ENCODE measurements at places on chromosomes 11 and 22.

GRCh38 chr22:17269607-17270261, 50.5 kb upstream of the ADA2 start:
- DNase-seq = no peak

DNA sequence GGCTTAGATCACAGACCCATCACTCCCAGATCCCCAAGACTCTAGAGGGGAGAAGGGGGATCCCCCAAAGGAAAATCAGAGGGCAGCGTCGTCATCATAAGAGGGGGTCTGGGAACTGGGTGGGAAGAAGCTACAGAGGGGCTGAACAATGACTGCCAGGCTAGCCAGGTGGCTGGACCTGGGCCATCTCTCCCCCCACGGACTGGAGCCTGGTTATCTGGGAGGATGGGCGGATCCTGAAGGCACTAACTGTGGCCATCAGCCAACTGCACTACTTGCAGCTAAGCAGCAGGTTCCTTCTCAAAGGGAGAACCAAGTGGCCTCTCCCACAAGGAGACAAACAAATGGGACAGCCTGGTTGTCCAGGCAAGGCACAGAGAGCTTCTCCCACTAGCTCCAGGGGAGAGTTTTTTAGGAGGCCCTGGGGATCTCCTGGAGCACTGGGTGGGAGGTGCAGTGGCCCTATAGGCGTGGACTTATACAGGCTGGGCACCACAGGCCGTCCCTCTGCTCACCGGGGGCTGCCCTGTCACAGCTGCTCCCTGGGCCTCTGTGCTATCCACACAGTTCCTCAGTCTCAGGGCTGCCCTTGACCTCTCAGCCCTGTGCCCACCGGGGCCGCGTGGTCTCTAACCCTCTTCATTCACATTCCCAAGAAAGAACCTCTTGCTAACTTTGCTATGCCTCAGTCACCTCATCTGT, 15.4 kb downstream of the P2RY6 start:
- DNase-seq = no peak

- peak; percentile 97 for DNase-seq
Measured at GRCh38 chr11:57311109-57311936, 13.4 kb downstream of the TNKS1BP1 start.

DNA sequence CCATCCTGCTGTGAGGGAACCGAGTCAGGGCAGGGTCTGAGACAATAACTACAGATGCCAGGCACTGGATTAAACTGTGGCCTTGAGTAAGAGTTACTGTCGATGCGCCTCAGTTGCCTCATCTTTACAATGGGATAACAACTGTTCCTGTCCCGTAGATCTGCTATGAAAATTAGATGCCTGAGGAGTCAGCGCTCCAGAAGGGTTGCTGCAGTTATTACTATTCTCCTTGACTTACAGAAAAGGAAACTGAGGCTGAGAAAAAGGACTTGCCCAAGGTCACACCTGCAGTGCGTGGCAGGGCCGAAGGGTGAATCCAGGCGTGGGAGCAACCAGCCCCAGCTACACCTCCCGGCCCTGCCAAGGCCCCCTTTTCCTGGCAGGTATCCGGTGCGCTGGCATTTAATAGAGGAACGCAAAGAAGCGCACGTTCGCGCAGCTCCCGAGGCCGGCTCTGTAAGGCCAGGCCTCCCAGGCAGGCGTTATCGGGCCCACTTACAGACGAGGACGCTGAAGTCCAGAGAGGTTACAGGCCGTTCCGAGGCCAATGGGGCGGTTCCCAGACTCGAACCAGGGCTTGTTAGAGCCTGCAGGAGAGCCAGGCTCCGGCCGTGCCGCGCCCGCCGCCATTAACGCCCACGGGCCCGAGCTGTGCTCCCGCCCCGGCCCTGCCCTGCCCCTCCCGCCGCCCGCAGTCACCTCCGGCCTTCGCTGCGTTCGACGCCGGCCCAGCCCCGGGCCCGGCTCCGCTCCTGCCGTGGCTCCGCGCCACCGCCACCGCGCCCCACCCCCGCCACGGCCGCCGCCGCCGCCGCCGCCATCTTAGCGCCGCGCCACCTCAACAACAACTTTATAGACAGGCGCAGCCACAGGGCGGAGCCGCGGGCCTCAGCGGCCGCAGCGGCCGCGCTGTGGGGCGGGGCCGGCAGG, at the start of gene C11orf68:
TSS of gene C11orf68 (minus strand) at position 852 of the 930 bp plus-strand sequence. CDS start at position 821, 31 bp downstream.
- DNase-seq = peak; percentile 63

DNA sequence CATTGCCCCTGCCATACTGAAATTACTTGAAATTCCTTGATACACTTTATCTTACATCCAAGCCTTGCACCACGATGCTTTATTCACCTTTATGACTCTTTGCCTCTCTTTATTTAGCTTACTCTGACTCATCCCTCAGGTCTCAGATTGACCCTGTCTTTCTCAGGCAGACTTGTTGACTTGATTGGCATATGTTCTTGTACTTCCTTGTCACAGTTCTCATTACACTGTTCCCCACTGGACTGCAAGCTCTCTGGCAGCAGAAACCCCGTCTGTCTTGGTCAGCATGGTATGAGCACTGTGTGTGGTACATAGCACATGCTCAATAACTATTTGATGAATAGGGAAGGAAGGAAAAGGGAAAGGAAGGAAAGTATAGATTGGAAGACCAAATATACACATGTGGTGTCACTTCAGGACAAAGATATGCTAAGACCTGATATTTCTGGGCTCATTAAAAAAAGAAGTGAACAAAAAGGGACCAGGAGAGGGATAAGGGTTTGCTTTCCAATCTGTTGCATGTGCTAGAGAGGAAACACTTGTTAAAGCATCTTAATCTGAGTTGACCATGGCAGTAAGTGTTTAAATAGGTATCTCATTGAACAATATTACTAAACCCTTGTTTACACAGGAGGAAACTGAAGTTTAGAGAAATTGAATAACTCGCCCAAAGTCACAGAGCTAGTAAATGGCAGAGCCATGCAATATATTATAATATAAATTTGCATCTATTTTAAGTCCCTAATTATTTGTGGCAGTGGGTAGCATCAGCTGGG, 7.2 kb downstream of the LYVE1 start:
- no peak for DNase-seq

DNA sequence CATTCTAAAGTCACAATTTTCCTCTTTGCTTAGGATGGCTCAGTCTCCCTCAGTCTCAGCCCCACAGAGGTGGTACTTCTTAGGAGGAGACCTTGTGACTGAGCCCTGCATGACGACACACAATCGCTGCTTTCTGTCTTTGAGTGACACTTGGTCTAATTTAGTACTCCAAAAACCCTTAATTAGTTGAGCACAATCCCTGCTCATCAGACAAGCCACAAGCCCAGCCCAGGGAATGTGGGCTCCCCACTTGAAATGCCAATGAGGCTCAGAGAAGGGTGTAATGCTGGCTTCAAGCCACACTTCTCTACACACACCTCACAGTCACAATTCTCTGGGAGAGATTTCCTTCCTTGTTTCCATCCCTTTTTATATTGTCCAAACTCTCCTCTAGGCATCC, 101.8 kb downstream of the FEZ1 start:
- no peak for DNase-seq

DNA sequence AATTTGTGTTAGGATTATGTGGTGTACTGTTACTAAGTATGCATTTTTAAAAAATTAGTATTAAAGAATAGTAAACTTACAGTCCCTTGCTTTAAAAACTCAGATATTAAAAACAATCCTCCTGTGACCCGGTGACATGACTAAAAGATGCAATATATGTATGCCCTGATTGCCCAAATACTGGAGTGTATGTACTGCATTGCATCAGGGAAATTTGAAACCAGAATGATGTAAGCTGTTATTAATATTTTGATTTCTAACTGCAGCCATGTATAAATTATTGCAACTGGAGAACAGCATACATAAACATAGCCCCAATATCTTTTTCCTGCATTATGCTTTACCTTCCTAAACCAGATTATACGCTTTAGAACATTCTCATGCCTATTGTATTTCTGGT, 3.7 kb upstream of the HSPA8 start:
- no peak for DNase-seq

GRCh38 chr11:78253797-78254196, 65.1 kb downstream of the USP35 start:
- no peak for DNase-seq

DNA sequence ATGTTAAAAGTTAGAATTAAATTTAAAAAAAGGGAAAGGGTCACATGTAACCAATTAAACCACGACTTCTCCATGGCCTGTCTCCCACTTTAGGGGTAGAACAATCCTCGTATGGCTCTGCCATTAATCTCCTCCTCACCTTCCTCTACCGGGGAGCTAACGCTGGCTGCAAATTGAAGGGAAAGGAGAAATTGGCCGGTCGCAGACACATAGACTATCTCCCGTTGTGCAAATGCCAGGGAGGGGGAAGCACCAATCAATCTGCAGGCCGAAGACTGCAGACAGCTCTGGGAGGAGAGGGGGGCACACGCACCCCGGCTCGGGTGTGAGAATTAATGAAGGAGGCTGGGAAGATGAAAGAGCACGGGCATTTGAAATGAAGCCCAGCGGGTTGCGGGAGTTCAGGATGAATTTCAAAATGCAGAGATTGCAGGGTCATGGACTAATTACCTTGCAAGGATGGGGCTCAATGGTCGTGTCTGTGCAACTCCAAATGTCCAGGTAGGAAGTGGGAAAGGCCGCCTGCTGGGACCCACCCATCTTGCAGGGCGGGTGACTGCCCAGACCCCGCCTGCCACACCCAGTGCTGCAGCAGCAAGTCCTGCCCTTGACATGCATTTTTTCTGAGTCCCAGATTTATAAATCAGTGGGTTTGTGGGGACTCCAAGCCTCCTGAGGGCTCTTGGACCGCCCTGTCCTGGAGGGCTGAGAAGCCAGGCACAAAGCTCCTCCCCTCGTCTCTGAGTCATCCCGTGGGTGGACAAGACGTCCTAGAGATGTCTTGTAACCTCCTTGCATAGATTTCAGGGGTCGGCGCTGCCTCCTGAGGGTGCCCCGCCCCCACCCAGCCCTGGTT, 534.2 kb downstream of the TBC1D22A start:
- DNase-seq = peak; percentile 9

DNA sequence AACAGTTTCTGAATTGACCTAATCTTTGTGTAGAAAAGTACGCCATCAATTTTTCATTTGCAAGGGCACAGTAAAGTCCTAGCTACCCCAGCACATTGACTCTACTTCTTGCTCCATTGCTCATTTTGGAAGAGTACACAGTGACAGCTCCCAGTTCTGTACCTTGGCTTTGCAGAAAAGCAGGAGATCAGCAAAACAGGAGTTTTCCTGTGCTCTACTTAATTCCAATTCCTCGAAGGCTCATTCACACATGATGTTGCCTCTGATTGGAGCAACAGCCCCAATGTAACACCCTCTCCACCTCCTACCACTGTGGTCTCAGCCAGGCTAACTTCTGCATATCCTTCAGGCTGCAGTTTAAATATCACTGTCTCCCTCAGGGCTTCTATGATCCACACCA, 118.7 kb downstream of the PAX6 start:
- no peak for DNase-seq

GRCh38 chr11:78532991-78533390, 41.7 kb downstream of the NARS2 start:
- DNase-seq = no peak

DNA sequence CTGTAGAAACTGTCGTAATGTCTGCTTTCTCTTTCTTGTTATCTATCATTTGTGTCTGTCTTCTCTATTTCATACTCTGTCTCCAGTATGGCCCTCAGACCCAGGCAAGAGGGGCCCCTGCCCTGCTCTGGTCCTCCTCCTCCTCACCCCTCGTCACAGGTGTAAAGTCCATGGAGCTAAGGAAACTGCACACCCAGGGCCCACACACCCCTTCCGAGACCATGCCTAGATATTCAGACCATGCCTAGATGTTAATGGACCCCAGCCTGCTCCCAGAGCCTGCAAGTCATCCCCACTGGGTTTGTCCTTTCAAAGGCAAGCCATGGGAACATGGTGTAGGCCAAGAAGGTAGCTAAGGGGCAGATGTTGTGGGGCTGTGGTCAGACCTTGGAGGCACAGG, 24.1 kb upstream of the ANO1 start:
- DNase-seq = no peak

DNA sequence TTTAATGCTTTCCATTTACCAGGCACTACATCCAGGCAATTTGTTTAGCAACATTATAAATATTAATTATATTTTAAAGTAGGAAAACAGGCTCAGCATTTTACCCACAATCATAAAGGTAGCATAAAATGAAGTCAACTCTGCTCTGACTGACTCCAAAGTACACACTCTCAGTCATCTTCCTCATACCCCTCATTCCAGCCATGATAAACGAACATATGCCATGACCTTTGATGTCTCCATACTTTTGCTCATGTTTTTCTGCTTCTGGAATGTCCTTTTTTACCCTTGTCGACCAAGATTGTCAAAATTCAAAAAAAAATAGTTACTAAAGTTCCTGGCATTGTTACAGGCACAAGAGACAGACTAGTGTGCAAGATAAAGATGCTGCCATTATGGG, 77.7 kb upstream of the SOX6 start:
- DNase-seq = no peak

DNA sequence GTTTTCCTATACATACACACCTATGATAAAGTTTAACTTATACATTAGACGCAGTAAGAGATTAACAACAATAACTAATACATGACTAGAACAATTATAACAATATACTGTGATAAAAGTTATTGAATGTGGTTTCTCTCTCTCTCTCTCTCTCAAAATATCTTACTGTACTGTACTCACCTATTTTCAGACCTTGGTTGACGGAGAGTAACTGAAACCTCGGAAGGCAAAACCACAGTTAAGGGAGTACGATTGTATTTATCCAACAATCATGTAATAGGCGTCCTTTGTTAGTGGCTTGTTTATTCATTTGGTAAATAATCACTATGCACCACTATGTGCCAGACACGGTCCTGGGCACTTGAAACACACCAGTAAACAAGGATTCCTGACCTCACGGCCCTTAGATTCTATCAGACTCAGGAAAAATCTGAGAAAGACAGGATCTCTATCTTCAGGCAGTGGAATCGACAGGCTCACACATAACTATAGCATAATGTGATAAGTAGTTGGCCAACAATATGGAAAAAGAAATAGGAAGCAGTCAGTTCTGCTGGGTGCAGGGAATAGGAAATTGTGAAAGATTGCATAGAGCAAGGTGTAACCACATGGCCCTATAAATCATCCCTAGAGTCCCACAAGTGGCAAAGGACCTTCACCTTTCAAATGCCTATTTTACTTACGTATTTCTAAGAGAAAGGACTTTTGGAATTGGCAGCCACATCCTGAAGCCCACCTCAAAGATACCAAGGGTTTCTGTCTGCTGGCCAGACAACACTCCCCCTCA, 12.0 kb downstream of the ETS1 start:
- peak; percentile 80 for DNase-seq

Measured in NB4 (cell line).